ENCODE measurements at places on chromosomes 2 and 18.
A peak's percentile ranks its signal among the peaks of the same experiment; 100 is the strongest.

- no peak for DNase-seq
Observed at GRCh38 chr18:45197526-45197970, 417.7 kb upstream of the SLC14A2 start.

- DNase-seq: no peak
Observed at GRCh38 chr2:218899147-218899546, 18.5 kb downstream of the WNT10A start.

DNA sequence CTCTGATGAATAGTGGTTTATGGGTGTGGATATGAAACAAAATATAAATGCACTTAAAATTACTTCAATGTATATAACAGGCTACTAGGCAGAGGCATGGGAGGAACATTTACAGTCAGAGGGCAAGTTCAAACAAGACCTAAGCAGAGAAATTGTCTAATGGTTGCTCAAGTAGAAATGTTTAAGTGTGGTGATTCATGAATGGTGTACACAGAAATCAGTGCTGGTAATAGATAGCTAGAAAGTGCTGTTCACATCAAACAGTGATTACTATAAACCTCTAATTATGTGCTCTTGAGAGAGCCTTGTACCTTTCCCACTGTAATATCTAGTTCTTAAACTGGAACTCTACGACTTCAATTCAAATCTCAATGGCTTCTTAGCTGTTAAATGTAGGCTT is 485.1 kb downstream of the NRXN1 start:
- no peak for DNase-seq

GRCh38 chr2:233142355-233142897 is 82.3 kb downstream of the INPP5D start:
- no peak for DNase-seq

DNA sequence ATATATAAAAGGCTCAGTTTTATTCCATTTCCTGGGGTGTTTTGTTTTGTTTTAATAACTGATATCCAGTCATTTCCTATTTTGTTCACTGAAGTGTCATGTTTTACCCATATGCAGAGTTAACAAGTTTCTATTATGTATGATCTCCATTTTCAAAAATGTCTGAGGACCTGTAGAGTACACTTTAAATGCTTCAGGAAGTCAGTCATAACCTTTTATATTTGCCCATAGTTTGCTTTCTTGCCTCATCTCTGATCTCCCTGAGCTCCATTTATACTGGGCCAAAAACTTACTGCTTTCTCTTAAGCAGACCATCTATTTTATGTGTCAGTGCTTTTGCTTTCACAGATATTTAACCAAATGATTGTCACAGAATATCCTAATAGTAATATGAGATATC is 278.7 kb downstream of the MBD5 start:
- DNase-seq: no peak

DNA sequence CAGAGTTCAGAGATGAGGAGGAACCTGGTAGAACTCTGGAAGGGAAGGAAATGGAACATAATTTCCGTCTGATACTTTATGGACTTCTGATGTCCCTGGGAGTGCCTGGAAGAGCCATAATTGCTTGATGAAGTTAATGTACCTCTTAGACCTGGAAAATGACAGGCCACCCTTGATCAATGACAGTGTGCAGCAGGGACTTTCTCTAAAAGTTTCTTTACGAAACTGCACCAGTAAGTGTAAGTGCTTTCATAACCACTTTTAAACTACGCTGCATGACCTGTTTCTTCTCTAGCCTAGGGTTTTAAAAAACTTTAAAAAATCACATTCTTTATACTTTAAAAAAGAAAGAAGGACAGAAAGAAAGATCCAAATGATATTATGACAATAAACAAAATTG is 164.5 kb downstream of the LPIN1 start:
- no peak for DNase-seq

GRCh38 chr2:164600763-164601162 is 20.5 kb downstream of the GRB14 start:
- DNase-seq: no peak

DNA sequence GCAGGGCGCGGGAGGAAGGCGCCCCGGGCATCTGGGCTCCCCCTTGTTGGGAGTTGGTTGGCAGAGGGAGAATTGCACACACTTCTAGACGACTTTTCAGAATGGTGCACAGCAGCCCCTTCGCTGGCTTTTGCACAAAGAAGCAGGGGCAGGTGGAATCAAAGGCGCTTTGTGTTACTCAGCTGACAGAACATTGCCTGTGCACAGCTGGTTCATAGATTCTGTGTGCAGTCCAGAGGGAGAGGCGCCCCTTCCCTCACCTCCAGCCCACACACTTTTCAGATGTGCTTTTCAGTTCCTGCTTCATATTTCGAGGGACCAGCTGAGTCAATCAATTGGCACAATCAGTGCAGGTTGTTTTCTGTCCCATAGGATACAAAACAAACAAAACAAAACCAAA is 348.4 kb upstream of the RAB12 start:
- no peak for DNase-seq

GRCh38 chr2:142791335-142791734 is 86.1 kb upstream of the KYNU start:
- DNase-seq: no peak

DNA sequence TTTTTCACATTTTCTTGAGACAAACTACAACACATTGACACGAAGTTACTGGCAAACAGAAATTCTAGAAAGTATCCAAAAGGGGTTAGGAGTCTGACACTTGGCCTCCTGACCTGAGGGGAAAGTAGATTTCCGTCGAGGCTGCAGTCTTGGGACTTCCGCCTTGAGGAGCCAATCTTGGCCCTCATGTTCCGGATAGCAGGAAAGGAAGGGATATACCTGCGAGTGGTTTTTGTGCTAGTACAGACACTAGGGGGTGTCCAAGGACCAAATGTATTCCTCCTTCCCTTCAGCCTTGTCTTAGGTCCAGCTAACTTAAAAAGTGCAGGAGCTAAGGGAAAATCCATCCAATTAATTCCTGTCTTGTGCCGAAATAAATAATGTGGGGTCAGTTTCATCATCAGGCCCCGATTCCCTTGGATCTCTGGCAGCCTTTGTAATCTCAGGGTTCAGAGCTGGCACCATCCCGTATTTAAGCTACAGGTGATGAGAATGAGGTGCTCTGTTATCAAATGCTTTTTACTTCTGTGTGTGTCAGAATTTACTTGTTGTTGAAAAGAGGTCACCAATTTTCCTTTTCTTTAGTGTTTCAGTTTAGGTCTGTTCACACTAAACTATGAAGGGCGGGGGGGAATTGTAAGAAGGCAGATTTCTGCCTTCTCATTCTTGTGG is 330.2 kb upstream of the FANCL start:
- no peak for DNase-seq

DNA sequence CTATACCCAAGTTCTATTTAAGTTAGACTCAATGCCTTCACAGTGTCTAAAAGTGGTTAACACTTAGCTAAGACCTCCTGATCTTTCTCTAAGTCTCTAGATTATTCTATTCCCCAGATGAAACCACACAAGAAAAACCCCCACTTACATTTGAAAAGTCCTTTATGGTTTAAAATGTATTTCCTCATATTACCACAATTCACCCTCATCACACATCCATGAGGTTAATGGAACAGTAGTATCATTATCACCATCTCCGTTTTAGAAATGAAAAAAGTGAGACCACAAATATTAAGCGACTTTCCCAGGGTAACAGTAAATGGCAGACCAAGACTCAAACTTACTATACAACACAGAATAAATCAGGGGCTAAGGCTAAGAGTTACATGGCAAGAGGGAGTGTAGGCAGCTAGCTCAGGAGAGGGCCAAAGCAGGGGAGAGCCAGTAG is 28.6 kb downstream of the EPG5 start:
- no peak for DNase-seq

DNA sequence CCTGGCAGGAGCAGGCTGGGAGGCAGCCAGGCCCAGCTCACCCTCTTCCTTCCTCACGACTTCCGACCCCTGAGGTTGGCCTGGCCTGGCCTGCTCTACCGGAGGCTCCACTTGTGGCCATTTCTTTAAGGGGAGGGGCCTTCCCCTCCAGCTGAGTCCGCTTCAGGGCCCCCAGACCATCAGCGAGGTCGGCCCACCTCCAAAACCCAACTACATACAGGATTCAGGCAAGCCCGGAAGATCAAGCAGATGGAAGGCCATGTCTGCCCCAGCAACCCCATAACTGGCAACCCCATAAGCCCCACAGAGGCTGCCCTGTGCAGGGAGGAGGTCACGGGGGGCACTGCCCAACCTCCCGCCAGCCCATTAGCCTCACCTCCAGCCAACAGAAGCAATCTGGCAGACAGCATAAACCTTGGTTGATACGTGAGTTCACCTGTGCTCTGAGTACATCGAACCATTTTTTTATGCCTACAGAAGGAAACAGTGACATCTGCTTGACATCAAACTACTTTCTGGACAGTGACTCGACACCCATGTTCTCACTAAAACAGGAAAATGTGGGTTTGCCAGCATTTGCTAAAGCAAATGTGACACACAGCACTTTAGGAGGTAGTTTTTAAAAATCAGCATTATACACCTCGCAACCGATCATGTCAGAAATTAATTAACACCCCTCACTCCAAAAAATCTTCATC is 98.9 kb downstream of the EIPR1 start:
- peak; percentile 6 for DNase-seq

DNA sequence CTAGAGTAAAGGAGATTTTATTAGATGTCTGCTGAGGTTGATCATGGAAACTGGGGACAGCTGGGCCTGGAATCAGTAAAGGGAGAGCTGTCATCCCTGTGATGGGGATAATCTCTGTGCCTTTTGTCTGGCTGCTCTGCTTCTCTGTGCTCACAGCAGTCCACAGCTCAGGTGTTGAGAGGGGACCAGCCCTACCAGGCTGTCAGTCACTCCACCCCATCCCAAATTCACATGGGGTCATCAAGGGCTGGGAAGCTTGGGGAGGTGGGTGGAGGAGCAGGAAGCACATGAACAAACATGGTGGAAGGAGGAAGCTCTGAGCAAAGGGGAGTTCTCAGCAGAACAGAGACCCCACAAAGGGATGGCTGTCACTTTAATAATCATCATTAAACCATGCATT is 13.7 kb upstream of the LRRFIP1 start:
- no peak for DNase-seq

- DNase-seq: no peak
Observed at GRCh38 chr2:199136681-199137080, 321.1 kb downstream of the SATB2 start.

DNA sequence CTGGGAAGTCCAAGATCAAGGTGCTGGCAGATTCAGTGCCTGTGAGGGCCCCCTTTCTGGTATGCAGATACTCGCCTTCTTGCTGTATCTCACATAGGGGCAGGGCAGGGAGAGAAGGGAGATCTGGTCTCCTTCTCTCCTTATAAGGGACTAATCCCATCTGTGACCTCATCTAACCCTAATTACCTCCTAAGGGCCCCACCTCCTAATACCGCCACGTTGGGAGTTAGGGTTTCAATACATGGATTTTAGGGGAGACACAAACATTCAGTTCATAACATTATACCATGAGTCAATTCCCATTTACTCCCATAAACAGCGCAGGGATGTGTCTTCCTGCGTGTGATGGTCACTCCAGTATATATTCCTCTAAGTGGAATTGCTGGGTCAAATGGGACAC is 73.8 kb upstream of the TXNDC2 start:
- no peak for DNase-seq
